ENCODE measurements at places on chromosomes 13 and 19.

DNA sequence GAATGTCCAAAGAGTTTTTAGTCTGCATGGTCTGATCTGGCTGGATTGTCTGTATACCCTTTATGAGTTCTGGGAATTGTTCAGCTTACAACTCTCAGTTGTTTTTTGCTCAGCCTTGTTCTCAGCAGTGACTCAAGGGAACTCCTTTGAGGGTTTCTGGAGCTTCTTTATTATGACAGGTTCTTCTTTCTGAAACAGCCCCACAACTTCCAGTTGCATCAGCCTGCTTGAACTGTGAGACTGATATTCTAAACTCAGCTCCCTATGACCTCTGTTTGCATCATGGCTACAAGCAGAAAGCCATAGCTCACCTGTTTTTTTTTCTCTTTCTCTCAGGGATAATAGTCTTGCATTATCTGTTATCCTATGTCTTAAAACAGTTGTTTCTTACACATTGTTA, 85.0 kb downstream of the TDRD3 start:
- no peak for DNase-seq

- DNase-seq, result no peak
These were observed 23.6 kb downstream of the CEACAM8 start for GRCh38 chr19:42571116-42571515.

DNA sequence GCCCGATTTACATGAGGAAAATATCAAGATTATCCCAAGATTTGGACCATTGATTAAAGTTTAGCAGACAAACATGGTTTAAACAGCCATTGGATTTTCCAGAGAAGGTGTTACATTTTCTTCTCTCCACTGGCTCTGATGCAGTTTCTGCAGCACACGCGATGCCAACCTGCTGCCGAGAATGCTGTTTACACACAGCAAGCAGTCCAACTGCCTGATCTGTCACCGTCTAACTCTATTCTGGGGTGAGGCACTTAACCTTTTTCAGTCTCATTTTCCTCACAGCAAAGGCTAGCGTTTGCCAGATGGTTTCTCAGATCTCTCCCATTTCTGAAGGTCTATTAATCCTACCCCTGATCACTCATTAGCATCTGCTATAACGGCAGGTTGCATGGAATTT, 763.5 kb upstream of the GPC6 start:
- no peak for DNase-seq

DNA sequence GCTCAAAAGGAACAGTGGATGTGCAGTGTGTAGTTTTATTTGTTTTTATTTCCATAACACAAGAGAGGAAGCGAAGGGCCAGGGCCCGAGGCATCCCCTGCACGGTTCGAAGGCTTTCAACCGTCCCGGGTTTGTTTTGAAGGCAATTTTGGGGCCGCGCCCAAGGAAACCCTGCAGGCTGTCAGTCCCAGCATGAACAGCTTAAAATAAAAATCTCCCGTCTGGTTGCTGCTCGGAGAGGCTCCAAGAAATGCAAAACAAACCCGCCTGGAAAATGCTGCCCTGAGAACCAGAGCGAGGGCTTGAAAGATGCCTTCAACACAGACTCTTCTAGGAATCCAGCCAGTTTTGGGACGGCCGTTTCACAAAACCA, 16.0 kb downstream of the LSM4 start:
- no peak for DNase-seq

DNA sequence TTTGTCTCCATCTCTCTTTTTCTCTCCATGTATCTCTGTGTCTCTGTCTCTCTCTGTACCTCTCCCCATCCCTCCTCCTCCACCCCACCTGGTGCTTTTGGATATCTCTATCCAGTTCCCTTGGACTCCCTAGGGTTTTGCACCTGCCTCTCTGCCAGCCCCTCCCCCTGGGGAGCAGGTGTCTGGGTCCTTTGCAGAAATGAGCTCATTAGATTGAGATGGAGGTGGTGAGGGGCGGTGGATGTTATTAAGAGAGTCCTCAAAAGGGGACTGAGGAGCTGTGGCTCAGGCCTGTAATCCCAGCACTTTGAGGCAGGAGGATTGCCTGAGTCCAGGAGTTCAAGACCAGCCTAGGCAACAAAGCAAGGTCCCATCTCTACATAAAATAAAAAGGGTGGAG, 2.1 kb downstream of the KCNN4 start:
- no peak for DNase-seq

DNA sequence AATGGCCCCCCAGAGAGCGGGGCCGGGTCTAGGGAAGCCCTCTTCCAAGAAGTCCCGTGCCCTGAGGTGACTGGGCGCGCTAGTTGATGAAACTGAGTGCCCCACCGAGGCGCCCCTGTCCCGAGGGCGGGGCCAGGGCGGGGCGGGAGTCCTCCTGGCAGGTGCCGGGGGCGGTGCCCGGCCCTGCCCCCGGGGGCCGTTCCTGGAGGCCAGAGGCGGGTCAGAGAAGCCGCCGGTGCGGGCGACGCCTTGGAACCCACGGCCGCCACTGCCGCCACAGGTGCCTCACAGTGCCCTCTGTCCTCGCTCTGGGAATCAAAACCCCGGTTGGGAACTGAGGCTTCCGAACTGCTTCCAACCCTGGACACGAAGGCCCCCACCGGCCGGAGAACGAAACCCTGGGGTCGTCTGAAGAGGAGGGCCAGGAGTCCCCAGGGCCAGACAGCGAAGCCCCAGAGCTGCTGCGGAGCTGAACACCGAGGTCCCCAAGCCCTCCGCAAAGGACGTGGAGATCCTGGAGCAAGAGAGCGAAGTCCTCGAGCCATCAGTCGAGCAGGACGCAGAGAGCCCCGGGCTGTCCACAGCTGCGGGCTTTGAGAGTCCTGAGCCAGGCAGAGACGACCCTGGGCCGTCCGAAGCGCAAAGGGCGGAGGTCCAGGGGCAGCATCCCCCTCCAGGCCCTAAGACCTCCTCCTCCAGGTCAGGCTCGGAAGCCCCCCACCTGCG, at the start of gene MISP3:
TSS of gene MISP3 (plus strand) at position 252 of the 726 bp plus-strand sequence. CDS start 524 bp downstream, outside the sequence.
- no peak for DNase-seq

- DNase-seq, result no peak
These were observed 16.5 kb upstream of the ZNF8 start for GRCh38 chr19:58261968-58262921.

- no peak for DNase-seq
These were observed 13.5 kb downstream of the ZFR2 start for GRCh38 chr19:3855320-3855719.
